ENCODE measurements at places on chromosomes 7 and 10.

DNA sequence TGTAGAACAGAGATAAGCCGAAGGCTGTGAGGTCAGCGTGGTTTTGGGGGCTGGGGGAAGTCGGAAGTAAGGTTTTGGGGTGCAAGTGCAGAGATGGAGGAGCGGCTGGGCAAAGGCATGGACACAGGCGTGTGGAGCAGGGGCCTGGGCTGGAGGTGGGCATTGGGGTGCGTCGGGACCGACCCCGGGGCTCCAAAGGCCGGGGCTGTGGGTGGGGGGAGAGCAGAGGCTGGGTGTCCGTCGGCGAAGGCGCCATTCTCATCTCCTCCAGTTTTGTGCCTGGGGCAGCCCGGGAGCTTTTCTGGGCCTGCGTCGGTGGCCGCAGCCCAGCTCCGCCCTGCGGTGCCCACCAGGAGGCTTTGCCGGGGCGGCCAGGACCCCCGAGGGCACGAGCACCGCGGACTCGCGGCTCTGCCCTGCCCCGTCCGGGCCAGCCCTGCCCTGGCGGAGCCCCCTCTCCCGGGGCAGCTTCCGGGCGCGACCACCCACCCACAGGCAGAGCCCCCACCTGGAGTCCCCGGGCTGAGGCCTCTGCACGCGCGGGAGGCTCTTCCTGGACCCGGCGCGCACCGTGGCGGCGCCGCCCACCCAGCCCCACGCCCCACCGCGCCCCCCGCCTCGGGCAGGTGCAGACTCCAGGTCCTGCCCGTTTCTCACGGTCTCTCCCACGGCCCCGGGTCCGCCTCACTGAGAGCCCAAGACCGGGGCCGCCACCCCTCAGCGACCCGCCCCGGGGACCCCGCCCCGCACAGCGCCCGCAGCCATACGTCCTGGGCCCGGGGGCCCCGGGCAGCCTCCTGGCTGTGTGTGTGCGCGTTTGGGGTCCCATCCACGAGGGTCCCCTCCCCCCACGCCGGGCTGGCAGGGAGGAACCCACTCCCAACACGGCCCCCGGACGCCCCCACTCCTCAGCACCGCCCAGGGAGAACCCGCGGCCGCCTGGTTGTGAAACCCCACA, 7.7 kb upstream of the SCART1 start:
- DNase-seq = no peak

GRCh38 chr10:110304394-110304779, 333 bp downstream of the SMNDC1 start:
- DNase-seq = no peak

DNA sequence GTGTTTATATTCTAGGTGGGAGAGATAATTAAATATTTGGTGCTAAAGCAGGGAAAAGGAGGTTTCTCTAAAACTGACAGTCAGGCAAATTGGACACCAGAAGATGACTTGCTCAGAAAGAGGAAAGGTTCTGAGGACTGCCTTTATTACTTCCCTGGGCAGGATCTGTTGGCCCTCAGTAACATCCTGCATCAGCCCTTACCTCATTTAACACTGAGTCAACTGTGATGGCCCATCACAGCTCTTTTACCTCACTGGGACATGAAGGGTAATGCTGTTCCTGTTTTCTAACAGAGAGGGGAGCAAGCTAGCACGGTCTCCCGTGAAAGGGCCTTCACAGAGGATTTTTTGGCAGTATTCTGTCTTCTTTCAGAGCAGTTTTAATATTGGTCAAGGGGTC, 12.0 kb downstream of the PPP1R17 start:
- no peak for DNase-seq

- no peak for DNase-seq
Measured at GRCh38 chr7:28558236-28558635, 145.9 kb downstream of the CREB5 start.

DNA sequence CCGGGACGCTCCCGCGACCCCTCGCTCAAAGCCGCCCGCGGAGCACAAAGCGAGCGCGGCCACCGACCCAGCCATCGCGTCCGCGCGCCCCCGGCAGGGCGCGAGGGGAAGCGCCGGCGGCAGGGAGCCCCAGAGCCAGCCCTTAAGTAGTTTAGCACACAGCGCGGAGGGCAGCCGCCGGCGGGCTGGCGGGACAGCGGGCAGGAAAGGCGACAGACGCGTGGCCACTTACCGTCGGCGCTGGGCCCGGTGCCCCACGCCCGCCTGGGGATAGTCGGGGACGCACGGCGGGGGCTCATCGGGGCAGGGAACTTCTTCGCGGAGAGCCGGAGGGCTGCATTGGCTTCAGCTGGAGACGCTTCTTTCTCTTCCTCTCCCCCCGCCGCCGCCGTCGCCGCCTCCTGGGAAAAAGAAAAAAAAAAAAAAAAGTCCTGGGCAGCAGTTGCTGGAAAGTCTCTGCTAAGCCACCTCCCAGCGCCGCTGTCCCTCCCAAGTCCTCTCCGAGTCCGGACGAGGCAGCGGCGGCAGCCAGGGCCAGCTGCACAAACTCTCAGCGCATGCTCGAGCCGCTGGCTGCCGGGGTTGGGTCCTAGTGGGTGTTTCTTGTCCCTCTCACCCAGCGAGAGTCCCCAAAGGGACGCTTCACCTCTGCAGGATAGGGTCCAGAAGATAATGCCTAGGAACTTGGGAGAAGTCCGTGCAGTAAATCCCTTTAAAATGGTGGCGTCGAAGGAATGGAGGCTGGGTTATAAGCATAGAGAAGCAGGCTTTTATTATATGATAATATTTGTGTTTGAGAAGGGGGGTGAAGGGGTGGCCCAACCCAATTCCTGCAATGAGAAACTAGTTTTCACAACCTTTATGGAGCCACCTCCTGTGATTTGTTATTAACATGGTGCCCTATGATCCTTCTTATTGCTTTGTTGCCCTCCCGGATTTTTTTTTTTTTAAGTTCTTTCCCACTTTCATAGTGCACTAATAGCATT, at the start of gene TSPAN12:
TSS of gene TSPAN12 (minus strand) at position 557 of the 986 bp plus-strand sequence. CDS start 1,381 bp downstream, outside the sequence.
- DNase-seq = peak; percentile 77

- no peak for DNase-seq
Measured at GRCh38 chr7:80614851-80615271, 23.6 kb upstream of the CD36 start.

DNA sequence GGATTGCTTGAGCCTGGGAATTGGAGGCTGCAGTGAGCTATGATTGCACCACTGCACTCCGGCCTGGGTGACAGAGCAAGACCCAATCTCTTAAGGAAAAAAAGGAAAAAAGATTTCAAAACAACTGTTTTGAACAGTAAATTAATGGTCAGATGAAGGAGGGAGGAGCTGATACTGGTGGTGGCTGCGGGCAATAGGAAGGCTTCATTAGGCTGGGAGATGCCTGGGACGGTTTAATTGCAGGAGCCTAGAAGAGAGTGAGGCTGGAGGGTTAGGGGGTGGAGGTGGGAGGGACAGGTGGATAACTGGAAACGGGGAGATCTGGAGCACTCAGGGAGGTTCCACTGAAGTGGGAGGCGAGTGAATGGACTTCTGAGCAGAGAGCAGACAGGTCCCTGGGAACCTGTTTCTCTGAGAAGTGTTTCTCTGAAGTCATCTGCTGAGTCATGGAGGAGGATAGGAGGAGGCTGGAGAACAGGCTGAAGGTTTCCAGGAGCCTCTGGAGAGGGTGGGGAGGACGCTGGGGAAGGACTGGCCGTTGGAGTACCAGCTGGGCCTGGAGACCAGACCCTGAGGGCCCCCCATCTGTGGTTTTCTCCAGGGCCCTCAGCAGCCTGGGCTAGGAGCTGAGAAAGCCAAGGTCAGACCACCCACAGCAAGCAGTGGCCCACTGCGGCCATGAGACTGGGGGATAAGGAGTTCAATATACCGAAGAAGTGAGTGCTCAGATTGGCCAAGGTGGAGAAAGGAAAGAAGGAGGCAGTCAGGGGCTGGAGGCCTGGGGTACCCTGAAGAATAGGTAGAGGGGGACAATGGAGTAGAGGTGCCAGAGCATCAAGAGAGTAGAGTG, 14.4 kb upstream of the YWHAG start:
- no peak for DNase-seq

- peak; percentile 83 for DNase-seq
Measured at GRCh38 chr10:13684252-13684791, 97.6 kb downstream of the PRPF18 start.

DNA sequence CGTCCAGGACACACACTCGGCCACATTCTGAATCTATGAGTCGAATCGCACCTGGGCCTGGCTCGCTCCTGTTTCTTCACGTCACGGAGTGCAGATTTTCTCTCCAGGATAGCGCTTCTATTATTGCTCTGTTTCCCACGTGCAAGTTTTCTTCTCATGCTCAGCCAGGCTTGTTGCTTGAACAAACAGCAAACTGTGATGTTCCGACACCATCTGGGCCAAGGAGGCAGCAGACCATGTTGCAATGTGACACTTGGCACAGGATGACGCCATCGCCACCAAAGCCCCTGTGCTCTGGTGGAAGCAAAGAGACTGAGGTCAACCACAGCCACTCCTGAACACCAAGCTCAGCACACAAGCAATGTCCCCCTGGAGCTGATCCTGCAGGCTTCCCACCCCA, 507.1 kb upstream of the ADARB2 start:
- no peak for DNase-seq

DNA sequence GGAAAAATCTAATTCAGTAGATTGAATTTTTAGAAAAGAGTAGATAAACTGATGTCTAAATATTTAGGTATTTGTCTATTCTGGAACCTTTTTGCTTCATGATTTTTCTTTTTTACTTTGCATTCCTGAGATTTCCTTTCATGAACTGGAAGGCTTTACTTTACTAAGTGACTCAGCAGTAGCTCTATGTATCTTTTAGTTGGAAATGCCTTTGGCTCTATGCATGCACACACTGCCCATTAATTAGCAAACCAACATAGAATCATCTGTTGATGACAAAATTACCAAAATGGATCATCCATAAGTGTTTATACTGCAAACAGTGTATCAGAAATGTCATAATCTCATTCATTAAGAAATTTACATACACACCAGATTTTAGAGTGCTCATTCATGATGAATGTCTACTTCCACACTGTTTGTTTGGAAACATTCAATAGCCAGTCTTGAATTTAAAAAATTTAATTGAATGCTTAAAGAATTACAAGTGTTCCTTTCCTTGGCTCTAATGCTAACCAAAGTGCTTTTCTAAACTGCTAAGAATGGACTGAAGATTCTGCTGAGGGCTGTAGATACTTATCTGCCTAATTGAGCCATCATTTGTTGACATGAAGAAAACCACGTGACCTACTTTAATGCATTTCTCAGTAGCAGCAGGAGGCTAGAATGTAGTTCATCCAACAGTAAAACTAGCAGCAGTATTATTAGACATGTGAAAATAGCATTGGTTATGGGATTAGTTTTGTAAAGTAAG, 282.0 kb downstream of the ADK start:
- no peak for DNase-seq

DNA sequence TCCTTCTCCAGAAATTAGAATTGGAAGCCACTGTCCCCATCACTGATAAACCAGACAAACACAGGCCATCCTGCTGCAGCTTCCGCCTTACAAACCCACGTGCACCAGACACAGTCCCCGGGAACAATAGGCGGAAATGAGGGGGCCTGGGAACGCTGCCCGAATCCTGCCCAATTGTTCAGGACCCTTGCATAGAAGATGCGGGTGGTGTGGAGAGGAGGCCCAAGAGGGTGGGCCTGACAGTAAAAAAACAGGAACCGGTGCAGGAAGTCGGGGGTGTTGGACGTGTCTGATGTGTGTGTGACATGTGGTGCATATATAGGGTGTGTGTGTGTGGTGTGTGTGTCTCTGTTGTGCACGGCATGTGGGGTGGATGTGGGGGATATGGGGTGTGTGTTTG, 26.5 kb upstream of the CHST15 start:
- DNase-seq = no peak

GRCh38 chr10:55734112-55734511, 626.9 kb downstream of the ZWINT start:
- DNase-seq = no peak

GRCh38 chr10:131890276-131891195, 10.3 kb upstream of the PPP2R2D start:
- DNase-seq = no peak

DNA sequence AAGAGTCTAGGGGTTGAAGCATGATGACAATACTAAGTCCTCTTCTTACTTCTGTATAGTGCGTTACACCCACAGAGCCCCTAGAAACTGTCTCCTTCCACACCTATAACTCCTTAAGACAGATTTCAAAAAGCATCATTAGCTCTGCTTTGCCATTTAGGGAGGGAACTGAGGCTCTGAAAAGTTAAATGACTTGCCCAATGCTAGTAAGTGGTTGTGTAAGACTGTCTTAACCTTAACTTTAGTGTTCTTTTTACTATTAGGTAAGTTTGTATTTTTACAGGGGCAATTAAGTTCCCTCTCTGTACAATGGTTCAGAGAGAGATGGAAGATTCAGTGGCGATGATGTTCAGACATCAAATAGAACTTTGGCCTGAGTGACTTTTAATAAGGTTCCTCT, 72.7 kb upstream of the ASAH2 start:
- no peak for DNase-seq

DNA sequence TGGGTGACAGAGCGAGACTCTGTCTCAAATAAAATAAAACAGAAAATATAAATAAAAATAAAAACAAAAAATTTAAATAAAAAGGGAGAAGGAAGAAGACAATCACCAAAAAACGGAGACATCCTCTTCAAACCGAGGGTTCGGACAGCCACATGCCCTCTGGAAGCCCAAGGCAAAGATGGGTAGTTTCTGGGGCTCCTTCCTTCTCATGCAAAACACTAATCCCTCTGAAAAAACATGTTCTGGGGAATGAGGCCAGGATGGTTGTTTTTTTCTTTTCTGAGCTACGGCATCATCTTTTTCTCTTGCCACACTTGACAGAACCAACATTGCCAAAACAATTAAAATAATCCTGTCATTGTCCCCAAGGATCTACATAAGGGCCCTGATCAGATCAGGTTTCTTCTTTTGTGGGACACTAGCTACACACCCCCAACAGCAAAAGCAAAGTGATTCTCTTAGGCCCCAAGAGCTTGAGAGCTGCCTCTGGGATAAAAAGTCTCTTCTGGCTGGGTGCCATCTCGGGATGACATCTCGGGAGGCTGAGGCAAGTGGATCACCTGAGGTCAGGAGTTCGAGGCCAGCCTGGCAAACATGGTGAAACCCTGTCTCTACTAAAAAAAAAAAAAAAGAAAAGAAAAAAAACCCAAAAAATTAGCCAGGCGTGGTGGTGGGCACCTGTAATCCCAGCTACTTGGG, 14.2 kb upstream of the POR start:
- no peak for DNase-seq

DNA sequence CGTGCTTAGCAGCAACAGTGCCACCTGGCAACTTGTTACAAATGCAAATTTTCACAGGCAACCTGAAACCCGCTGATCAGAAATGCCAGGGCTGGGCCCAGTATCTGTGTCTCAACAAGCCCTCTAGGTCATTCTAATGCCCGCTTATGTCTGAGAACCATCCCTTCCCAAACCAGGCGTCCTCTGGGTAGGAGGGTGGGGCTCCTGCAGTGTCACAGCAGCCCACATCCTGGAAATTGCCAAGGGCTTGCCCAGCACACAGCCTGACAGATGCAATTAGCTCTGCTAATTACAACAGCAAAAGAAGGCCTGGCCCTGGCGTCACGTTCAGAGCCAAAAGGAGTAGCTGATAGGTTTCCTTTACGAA, 15.9 kb downstream of the ITPRIP start:
- DNase-seq = no peak

GRCh38 chr7:29443552-29443951, 120.1 kb upstream of the PRR15 start:
- no peak for DNase-seq

GRCh38 chr10:83871187-83872081, 267.9 kb upstream of the GHITM start:
- peak; percentile 49 for DNase-seq
